ENCODE measurements at places on chromosomes 13 and 19.

DNA sequence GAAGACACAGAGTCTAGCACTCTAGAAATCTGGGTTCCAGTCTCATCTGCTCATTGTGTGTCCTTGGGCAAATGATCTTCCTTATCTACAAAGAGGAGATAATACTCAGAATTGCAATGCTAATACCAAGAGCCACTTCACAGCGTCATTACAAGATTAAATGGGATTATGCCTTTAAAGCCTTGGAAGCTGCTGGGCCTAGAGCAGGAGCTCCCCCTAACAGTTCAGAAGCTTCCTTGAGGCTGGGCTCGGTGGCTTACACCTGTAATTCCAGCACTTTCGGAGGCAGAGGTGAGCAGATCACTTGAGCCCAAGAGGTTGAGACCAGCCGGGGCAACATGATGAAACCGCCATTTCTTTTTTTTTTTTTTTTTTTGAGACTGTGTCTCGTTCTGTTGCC is 27.6 kb downstream of the AP2S1 start:
- no peak for DNase-seq

DNA sequence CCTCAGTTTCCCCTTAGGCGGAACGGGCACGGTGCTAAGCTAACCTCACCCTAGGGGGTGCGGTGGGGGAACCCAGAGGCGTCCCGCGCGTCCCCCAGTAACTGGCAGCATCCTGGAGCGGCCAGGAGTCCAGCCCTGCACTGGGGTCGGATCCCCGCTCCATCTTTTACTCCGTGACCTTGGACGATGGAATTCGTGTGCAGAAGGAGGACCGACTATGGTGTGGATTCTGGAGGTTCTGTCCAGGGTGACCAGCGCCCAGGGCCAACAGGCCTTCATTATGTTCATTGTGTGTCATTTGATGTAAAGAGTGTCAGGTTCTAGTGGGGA is 630 bp downstream of the SPPL2B start:
- DNase-seq: no peak

DNA sequence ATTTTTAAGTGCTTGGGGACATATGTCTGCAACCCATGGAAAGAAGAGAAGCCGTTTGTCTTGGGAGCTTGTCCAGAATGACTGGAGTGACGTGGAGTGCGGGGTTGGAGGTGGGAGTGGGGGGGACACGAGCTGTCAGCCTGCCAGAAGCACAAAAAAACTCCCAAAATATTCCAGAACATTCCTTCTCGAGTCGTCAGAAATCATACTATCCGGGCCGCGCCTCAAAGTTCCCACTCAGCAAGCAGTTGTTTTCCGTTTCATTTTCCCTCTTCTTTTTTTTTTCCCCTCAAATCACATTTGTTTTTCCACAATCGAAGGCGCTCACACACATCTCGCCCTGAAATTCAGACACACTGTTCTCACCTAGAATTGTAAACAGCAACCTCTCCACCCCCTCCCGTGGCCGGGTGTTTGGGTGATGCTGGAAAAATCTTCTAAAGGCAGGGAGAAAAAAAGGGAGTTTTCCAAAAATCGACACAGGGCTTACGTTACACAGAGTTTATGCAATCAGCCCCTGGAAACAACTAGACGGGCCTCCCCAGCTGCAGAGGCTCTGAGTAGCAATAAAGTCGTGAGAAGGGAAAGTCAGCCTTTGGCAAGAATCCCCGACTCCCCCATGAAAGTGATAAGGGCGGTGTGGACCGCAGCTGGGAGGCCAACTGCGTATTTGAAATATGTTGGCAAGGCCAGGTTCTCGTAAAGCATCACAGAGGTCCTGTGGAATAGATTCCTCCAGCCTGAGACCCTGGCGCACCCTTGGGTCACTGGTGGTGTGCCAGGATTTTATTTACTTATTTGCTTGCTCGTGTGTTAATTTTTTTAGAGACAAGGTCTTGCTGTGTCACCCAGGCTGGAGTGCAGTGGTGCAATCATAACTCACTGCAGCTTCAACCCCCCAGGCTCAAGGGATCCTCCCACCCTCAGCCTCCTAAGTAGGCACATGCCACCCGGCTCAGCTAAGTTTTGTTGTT is 31.2 kb upstream of the KLF2 start:
- DNase-seq: no peak

GRCh38 chr13:49279885-49280284 is 32.2 kb downstream of the CDADC1 start:
- no peak for DNase-seq

- no peak for DNase-seq
Measured at GRCh38 chr13:40408602-40409001, 257.8 kb downstream of the FOXO1 start.

- no peak for DNase-seq
Measured at GRCh38 chr13:84279166-84279565, 396.9 kb upstream of the SLITRK1 start.

DNA sequence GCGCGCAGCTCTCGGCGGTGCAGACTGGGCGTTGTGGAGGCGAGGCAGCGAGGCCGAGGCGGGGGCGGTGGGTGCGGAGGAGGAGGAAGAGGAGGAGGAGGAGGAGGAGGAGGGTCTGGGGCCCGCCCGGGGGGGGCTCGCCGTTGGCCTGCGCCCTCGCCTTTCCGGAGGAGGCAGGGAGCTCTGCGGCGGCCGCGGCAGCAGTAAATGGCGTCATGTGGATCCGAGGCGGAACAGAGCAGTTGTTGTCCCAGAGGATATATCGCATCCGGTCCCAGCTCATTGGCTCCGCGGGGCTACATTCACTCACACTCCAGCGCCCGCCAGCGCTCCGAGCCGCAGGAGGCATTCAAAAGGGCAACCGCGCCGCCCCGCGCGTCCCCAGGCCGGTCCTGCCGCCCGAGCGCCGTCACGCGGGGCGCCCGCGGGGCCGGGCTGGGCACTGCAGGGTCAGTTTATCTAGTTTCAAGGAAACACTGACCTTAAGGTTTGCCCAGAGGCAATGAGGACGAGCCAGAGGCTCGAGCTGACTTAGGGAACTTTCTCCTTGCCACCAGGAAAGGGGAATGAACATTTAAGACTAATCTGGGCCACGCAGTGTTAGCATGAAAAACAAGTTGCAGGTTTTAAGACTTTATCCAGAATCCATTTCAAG is at the start of gene SPRY2:
Gene SPRY2, minus strand, starts transcription at position 26 of the 655 bp plus-strand sequence. CDS start 3,421 bp downstream, outside the sequence.
- no peak for DNase-seq

DNA sequence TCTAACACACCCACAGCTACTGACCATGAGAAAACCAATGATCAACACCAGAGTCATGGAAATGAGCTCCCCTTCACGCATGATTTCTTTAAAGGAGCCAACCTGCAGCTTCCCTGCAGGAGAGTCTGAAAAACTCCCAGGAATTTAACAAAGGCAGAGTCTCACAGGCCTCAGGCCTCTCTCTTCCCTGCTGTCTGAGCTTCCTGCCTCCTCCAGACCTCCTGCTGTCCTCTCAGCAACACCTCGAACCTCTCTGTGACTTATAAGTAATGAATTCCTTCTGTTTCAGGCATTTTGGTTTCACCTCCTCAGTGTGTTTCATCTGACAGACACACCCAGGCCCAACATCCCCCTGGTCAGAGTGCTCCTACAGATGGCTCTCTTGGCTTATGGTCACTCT is 1044.4 kb downstream of the UQCRFS1 start:
- DNase-seq: no peak

- no peak for DNase-seq
Measured at GRCh38 chr19:2751438-2751830, 11.6 kb upstream of the SLC39A3 start.

DNA sequence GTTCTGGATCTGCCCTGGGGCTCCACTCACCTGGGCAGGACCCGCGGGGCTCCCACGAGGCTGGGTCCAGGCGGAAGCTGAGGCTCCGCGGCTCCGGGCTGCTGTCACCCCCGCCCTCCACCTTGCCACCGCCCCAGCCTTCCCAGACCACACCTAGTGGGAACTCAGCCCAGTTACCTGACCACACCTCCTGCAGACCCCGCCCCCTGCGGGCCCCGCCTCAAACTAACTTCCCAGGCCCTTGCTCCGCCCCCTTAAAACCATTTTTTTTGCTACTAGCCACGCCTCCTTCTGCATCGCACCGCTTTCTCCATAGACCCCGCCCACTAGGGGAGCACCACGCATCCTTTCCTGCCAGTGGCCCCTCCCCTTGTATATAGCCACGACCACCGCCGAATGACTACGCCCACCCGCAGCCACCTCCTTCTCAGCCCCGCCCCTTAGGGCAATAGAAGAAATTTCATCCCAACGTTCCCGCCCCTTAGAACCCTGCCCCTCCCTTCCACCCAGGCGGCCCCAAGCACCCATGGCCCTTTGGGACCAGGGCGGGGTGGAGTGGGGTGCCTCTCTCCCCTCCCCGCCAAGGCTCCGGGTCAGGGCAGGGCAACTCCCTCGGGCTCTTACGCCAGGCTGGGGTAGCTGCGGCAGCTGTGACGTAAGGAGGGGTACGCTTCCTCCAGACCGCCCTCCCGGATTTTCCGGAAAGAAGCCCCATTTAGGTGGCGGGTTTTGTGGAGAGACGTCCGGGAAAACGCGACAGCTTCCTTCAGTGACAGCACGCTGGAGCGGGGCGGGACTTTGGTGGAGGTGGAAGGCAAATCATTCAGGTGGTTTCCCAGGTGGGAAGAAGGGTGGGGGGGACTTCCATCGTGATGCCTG is at the start of gene SH2D3A:
Gene SH2D3A, minus strand, starts transcription at position 79 of the 879 bp plus-strand sequence. CDS start 3,687 bp downstream, outside the sequence.
- DNase-seq: peak; percentile 85

DNA sequence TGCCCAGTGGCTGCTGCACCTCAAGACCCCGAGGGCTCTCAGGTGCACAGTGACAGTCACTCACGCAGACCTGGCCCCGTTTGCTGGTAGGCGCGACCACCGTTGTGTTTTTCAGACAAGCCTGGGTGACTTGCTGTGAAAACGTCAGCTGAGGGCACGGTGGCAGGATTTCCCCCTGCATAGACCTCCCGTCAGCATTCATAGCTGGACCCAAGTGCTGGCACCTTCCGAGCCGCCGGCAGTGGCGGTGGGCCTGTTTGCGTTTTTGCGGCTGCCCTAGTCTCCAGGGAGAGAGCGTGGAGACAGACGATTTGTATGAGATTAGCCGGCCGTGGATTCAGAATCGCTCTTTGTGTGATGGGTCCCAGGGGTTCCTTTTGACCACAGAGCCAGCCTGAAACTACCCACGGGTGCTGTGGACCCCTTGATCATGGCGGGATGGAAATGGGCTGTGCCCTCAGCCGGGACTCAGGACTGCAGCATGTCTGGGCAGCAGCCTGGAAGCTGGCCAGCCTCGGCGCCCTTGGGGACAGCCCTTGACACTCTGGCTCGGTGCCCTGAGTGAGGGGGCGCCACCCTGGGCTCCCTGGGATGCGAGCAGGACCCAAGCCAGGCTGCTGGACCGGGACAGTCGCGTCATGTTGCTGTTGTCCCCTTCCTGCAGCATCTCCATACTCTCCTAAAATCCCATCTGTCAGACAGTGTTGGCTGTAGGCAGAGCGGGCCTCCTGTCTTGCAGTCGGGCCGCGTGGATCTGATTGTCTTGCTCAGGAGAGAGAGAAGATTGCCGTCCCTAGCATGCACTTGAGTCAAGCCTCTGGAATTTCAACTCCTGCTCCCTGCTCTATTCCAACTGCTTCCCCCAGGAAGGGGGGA is 8.6 kb downstream of the KDM4B start:
- DNase-seq: no peak

DNA sequence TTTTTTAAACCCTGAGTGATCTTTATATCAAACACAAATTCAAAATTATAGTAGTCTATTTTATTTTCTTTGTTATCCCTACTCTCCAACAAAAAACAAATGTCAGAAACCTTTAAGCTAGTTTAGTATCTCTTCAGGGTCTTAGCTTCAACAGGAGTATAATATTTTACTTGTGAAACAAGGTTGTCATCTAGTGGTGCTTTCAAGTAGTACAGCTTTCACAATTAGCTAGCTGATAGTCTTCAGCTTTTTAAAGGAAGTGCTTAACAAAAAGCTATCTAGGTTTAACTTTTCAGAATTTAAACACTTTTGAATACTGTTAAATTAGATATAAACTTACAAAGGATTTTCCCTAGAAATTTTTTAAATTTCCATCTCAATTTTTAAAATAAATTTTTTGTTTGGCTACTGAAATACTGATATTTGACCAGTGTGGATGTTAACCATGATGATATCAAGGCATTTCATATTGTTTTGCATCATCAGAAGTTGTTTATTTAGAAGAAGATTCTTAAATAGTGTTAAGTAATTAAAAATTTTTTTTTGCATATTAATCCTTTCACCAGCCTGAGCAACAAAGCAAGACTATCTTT is 34.2 kb downstream of the TDRD3 start:
- no peak for DNase-seq

GRCh38 chr13:97875218-97875617 is 78.3 kb upstream of the IPO5 start:
- DNase-seq: no peak

DNA sequence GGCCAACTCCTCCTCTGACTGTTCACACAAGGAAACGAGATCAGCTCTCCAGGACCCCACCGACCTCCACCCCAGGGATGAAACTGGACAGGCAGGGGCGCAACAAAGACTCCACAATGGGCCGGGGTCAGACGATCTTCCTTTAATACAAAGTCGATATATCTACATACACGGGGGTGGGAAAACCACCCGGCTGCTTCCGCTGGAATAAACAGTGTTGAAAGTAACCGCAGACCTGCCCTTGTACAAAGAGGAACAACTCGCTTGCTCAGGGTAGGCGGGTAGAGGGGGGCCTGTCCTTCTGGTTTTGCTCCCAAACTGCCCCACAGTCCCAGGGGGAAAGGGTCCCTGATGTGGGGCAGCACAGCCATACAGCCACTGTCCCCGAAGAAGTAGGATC is 135.2 kb downstream of the PTPRS start:
- no peak for DNase-seq

GRCh38 chr13:113841353-113841650 is 22.6 kb downstream of the GAS6 start:
- DNase-seq: no peak

DNA sequence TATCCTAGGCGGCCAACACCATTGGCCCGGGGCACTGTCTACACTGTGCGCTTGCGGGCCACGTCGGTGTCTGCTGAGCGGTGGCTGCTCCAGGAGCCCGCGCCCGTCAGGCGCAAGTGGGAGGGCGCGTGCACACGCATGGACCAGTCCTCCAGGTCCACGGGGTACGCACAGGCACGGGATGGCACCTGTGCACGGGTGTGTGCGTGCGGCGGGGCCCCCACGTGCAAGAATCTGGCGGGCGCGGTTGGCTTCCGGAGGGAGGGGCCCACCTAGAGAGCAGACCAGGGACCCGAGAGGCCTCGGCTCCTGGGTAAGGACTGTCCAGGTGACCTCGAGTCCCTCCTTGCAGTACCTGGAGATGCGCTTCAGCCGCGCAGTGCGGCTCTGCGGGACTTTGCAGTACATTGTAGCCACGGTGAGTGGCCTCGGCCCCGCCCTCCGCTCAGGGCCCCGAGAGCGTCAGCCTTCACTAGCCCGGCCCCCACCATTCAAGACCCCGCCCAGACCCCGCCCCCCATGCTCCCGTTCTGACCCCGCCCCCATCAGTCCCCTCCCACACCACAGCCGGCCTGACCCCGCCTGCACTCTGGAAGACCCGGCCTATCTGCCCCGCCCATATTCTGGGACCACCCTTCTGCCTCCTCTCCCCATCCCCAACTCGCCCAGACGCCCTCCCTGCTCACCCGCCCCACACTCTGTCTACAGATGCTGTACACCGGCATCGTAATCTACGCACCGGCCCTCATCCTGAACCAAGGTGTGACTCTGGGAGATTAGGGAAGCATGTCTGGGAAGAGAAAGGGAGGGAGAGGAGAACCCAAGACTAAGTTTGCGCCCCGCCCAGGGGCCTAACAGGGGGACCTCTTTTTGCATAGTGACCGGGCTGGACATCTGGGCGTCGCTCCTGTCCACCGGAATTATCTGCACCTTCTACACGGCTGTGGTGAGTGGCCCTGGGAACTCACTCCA is 2.3 kb downstream of the SLC5A5 start:
- DNase-seq: peak; percentile 34

Measured in stimulated activated CD8-positive, alpha-beta memory T cell treated with anti-CD3 and anti-CD28 coated beads, Interleukin-4, amount 100 ng/mL, for 1 hour (primary cell).